ENCODE measurements at places on chromosomes 13 and 19.
A peak's percentile ranks its signal among the peaks of the same experiment; 100 is the strongest.

DNA sequence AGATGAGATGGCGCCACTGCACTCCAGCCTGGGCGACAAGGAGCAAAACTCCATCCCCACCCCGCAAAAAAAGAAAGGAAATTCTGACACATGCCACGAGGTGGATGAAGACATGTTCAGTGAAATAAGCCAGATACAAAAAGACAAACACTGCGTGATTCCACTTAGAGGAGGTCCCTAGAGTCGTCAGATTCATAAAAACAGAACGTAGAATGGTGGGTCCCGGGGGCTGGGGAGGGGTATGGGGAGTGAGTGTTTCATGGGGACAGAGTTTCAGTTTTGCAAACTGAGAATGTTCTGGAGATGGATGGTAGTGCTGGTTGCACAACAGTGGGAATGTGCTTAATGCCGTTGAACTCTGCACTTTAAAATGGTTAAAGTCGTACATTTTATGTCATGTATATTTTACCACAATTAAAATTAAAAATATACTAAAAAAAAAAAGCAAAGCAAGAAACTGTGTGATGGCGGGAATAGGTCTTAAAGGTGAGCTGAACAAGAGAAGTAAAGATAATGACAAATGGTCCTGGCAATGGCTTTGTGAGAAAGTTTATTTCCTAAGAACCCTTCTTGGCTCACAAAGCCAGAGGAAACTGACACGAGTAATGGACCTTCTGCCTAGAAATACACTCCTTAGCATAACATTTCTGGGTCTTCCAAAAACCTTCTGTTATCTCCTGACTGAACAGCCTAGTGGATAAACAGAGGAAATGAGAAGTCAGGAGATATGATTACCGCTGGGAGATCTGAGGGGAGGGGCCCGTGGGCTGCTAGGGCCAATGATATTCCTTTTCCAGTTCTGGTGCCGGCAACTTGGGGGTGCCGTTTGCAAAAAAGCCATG is 4.2 kb upstream of the SPC24 start:
- no peak for DNase-seq

GRCh38 chr19:46218160-46218559 is 11.4 kb upstream of the IGFL1 start:
- DNase-seq: no peak

DNA sequence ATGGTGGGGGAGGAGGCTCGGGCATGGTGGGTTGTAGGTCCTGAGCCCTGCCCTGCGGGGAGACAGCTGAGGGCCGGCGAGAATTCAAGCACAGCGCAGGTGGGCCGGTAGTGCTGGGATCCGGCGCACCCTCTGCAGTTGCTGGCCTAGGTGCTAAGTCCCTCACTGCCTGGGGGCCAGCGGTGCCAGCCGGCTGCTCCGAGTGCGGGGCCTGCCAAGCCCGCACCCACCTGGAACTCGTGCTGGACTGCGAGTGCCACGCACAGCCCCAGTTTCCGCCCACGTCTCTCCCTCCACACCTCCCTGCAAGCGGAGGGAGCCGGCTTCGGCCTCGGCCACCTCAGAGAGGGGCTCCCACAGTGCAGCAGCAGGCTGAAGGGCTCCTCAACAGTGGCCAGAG is 33.7 kb downstream of the EEF1AKMT1 start:
- peak; percentile 86 for DNase-seq

DNA sequence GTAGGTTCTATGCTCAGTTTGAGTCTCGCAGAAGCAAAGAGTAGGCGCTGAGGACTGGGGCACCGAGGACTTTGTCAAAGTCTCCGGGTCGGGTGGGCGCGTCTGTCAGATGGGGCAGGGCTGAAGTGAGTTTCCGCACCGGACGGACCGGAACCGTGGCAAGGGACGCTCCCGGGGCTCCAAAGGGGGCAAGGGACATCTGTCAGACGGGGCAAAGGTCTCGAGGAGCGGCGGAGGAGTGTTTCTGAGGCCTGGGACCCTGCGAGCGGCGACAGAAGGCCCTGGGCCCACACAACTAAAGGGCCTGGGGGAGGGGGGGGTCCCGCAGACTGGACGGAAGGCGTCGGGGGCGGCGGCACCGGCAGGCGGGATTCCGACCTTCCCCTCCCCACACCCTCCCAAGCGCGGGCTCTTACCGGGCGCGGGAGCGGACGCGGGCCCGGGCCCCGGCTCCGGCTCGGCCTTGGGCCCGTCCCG is 13.3 kb upstream of the AKAP8L start:
- no peak for DNase-seq

DNA sequence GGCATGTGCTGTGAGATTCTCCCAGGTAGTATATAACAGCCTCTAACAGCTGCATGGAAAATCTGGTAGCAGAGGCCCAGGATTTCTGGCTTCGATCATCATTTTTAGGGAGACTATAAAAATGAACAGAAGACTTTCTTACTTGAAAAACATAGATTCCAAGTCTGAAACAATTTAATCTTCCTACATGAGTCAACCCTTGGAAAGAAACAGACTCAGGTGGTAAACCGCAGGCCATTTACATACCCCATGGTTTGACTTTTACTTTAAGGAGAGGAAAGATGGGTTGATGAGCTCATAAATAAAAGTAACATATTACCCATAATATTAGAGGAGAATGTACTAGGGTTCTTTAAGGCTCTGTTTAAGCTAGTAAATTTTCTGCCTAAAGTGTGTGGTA is 121.6 kb downstream of the CYSLTR2 start:
- DNase-seq: no peak

DNA sequence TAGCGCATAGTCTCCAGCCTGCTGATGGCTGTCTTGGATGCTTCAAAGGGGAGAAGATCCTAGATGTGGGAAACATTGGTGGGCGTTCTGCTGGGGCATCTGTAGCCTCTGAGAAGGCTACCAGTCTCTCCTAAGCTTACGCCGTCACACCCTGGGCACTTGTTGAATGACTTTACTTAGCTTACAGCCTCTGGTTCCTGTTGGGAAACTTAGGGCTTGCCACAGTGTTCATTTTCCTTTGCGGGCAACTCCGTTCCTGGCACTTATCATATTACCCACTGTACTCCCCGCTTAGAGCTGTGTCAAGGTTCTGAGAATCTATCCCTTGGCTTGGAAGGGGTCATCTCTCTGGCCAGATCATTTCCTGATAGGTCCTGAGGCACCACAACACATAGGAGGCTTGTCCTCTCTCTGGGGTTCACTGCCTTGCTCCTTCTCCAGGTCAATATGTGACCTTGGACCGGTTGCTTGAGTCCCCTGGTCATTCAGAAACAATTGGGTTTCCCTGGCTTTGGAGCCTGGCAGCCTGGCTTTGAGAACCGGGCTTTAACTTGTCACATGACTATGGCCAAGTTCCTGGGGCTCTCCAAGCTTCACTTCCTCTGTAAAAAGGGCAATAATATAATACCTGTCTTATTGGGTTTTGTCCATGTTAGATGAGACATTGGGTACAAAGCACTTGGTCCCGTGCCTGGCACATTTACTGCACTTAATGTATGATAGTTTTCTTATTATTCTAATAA is 20.5 kb upstream of the ALOX5AP start:
- DNase-seq: no peak

- no peak for DNase-seq
Observed at GRCh38 chr13:49625392-49626079, 2.8 kb upstream of the ARL11 start.

GRCh38 chr13:71499944-71500514 is 367.0 kb downstream of the DACH1 start:
- no peak for DNase-seq

DNA sequence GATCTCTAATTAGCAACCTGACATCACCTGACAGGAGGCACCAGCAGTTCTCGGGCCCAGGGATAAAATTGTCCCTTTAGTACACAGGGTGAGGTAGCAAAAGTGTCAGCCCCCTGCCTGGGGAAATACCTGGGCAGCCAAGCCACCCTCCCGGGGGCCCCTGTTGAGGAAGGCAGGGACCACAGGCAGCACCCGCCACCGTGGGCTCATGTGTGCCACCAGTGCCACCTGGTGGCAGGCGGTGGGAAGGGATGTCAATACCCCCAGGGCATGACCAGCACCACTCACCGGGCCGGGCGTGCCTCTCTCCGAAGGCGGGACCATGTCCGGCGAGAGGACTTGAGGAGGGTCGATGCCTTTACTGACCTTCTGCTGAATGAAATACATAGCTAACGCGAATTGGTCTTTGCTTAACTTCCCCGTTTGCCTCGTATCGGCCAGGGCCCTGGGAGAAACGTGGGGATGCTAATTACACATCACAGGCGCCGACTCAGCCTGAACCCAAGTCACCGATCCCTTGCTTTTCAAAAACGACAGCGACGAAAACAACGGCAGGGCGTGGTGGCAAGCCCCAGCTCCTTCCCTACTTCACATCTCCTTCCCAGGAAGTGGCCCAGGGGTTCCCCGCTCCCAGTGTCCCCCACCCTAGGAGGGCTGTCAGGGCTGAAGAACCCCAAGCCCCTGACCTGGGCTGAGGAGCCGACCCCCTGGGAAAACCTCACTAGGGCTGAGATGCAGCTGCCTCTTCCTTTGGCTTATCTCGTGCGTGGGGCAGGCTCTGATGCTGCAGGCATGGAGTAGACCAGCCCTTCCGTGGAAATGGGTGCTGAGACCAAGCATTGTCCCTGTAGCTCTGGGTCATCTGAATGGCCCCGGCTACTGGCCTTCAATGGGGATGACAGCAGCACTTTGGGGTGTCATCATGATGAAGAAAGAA is 53.8 kb downstream of the EPS15L1 start:
- DNase-seq: no peak

DNA sequence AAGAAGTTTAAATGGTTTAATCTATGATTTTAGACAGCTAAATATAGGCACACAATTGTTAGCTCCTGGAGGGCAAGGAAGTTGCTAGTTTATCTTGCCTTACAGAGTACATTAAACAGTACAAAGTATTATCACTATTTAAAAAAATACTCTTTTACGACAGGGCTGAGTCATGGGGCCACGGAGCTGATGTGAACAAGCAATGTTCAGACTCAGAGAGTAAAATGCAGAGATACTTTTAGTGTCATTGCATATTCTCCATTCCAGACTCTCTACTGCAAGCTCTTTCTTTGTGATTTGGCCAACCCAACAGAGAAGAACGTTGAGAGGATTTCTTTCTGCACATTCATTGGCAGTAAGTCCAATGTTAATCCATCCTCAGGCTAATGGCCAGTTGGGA is 352.4 kb downstream of the SPRY2 start:
- no peak for DNase-seq

GRCh38 chr19:38522915-38523314 is 89.4 kb downstream of the RYR1 start:
- DNase-seq: no peak

DNA sequence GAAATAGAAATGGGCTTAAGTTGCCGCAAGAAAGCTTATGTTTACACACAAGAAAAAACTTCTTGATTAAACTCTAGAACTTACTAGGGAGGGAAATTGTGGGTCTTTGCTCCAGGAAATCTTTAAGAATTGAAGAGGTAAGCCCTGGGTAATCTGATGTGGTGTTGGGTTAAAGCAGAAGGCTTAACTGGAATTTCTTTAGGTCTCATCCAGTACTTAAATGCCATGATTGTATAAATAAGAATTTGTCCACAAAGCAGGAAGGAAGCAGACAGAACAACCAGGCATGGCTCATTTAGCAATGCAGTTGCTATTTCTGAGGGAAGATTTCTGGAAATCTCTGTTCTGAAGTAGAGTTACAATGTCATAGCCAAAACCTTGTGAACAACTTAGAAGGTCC is 360.4 kb downstream of the KLF5 start:
- DNase-seq: no peak

DNA sequence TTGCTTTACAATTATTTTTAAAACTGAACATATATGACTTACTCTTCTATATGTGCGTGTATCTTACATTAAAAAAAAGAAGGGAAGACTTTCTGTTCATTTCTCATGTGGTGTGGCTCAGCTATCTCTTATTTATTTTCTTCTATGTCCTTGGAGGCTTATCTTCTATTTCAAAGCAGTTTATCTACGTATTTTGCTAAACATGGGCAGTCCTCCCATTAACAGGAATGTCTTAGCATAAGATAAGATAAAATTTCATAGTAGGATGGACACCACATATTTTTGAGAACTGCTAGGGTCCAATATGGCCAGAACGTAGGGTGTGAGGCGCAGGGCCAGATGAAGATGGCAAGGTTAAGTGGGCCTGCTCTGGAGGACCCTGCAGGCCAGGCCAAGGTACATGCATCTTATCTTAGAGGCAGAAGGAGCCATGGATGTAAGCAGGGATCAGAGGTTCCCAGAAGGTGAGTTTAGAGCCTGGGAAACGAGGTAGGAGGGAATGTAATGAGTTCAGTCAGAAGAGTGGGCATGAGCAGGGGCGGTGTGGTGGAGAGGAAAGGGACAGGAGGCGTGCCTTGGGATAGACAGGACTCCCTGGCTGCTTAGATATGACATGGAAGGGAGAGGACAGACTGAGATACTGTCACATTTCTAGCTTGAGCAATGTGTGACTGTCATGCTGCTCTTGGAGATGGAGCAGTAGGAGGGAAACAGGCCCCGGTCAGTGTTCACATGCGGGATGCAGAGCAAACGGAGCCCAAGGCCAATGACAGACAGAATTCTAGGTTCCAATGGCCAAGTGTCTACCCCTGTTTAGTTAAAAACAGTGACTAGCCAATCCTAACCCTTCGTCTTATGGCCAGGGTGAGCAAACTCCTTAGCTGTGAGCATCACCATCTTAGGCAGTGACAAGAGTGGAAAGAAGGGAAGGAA is 68.6 kb upstream of the MEDAG start:
- DNase-seq: peak; percentile 24

- no peak for DNase-seq
Observed at GRCh38 chr13:21344662-21345176, 114.4 kb downstream of the ZDHHC20 start.

- no peak for DNase-seq
Observed at GRCh38 chr19:38707512-38708114, 36.7 kb downstream of the CAPN12 start.

- no peak for DNase-seq
Observed at GRCh38 chr13:20825477-20825875, 51.7 kb upstream of the EEF1AKMT1 start.

- no peak for DNase-seq
Observed at GRCh38 chr19:45809643-45810159, 5.4 kb downstream of the RSPH6A start.

GRCh38 chr19:35417713-35418534 is 30.1 kb upstream of the FFAR2 start:
- no peak for DNase-seq

DNA sequence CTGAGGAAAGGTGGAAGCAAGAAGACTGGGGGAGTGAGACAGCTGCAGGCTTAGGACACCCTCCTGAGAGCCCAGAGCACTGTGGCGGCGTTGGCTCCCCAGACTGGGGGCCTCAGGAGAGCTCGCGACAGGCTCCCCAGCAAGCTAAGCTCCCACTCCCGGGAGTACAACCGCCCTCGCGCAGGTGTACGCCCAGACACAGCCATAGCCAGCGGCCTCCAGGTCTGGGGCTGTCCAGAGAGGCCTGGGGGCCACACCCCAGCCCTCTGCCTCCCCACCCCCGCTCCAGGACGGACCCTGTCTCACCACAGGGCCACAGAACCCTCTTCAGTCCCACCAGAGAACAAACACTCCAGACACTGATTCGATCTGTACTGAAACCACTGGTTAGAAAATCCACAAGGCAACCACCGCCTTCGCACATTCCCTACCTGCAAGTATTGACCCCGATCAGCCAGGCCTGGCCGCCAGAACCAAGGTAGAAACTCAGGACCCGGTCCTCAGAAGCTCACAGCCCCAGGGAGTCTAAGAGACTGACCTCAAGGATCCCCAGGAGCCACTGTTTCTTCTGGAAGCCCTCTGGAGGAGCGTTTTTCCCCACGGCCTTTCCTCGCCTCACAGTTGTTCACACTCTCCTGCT is 16.3 kb downstream of the ZIC5 start:
- DNase-seq: no peak

GRCh38 chr19:8688930-8689329 is 9.7 kb downstream of the ACTL9 start:
- DNase-seq: no peak

- DNase-seq: no peak
Observed at GRCh38 chr19:919199-920050, 2.3 kb downstream of the KISS1R start.

GRCh38 chr13:114147803-114148520 is 15.5 kb upstream of the RASA3 start:
- DNase-seq: no peak
